Activated CD4-positive, alpha-beta T cell treated with anti-CD3 and anti-CD28 coated beads for 36 hours (primary cell): ENCODE measurements at places on chromosomes 1 and 21. TPM values are rescaled to one million over a fixed set of nuclear protein-coding genes. Genes with fewer than 3 reads are reported as not detected.

The RAB42 gene
- total RNA-seq, result not detected

The BARHL2 gene
- not detected for total RNA-seq

The OR2L5 gene
- total RNA-seq, result not detected

- no peaks in the 10 kb centered on the region for H3K36me3 ChIP-seq
- no peak overlapping the region for H3K4me3 ChIP-seq
- peaks cover 5% of the 10 kb centered on the region for H3K4me1 ChIP-seq
- peaks cover 62% of the 10 kb centered on the region for H3K27me3 ChIP-seq
- H3K27ac ChIP-seq, result no peak overlapping the region
Measured at GRCh38 chr1:47708658-47709018, 270.8 kb downstream of the FOXD2 start.

GRCh38 chr1:243850202-243850451 lies at the start of gene AKT3:
Gene AKT3, minus strand, starts transcription at chr1:243850243. Its CDS starts 7,073 bp downstream, at chr1:243843170.
- no peaks in the 10 kb centered on the region for H3K36me3 ChIP-seq
- H3K27me3 ChIP-seq, result peaks cover 2% of the 10 kb centered on the region
- H3K4me3 ChIP-seq, result peak within 1 kb of the TSS; percentile 88

DNA sequence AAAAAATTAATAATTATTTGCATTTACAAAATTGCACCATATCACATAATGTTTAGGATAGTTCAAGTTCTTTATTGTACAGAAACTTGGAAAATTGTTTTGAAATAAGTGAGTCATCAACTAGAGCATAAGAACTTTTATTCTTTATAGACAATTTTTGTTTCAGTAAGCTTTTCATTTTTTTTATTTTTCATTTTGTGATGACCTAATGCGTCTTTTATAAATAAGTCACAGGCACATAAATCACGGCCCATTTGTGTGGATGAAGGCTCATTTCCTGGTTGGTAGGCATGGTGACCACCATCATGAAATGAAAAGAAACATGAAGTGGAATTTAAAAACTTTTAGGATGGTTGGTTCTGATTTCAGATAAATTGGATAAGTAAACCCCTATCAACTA lies 39.3 kb downstream of the SPAG17 start:
- DNase-seq, result no peak
- H3K4me3 ChIP-seq, result no peak overlapping the region
- H3K27me3 ChIP-seq, result peaks cover 5% of the 10 kb centered on the region
- no peak overlapping the region for H3K27ac ChIP-seq
- no peaks in the 10 kb centered on the region for H3K4me1 ChIP-seq

DNA sequence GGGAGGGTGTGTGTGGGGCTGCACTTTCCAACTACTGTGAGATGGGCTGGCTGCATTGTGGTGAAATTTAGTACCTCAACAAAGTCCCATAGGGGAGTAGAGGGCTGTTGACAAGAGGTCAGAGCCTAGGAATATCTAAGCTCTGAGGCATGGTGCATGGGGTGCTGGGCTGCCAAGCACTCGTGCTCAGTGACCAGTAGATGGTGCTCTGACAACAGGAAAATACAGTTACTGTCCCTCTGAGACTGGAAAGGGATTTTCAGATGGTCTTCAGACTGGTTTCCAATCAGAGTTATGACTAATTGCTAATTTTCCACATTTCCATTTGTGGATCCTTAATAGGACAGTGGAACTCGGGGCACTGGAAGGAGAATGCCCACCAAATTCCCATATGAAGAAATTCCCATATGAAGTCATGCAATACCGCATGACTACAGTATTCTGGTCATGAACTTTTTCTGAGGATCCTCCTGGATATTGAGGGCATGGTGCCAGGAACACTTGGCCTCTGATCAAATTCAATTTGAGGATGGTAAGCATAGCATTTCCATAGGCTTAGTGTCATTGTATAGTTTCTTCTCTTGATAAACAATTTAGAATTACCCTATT lies 4.1 kb upstream of the CACNA1E start:
- peaks cover 31% of the 10 kb centered on the region for H3K27me3 ChIP-seq
- H3K36me3 ChIP-seq, result no peaks in the 10 kb centered on the region
- H3K4me3 ChIP-seq, result no peak overlapping the region
- H3K4me1 ChIP-seq, result peaks cover 3% of the 10 kb centered on the region

DNA sequence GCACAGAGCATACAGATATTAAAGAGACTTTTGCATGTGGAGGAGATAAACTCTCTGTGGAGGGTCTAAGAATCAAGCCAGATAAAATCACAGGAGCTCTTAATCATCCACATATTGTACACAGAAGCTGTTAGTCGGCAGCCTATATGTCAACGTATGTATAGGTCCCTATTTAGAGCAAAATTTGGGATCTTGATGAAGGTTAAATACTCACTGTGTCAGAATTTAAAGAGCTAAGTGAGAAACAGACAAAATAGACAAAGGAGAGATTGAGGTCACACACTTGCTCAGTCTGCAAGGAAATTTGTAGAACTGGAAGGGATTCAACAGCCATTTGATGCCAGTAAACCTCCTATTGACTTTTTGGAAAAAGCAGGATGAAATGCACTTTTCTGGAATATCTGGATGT lies 4.1 kb upstream of the IRF2BP2 start:
- DNase-seq, result no peak
- H3K27ac ChIP-seq, result peak overlapping the region; percentile 53
- H3K4me3 ChIP-seq, result no peak overlapping the region

DNA sequence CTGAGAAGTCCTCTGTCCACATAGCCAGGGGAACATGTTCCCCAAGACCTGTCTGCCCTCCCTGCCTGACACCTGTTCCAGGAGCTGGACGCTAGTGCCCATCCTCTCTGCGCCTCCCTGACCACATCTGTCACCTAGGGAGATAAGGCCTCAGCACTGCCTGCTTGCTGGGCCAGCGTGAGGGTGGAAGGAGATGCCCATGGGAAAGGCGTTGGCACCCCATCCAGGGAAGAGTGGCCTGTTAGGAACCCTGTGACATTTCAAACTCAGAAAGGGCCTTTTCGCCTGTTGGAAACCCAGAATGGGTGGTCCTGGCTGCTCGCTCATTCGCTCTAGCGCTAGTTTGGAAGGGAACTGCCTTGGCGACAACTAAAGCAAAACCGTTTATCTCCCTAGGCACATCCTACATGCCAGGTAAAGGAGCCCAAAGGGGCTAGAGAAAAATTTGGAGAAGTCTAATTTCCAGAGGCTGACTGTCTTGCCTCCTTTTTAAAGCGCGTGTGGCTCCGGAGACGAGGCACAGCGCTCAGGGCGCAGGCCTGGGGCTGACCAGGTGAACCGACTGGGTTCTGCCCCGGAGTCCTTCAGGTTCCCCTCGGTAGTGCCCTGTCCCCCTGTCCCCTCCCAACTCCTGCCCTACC lies 410 bp downstream of the ACTA1 start:
- H3K36me3 ChIP-seq, result peaks cover 6% of the 10 kb centered on the region
- no peak overlapping the region for H3K27ac ChIP-seq
- peaks cover 68% of the 10 kb centered on the region for H3K27me3 ChIP-seq

DNA sequence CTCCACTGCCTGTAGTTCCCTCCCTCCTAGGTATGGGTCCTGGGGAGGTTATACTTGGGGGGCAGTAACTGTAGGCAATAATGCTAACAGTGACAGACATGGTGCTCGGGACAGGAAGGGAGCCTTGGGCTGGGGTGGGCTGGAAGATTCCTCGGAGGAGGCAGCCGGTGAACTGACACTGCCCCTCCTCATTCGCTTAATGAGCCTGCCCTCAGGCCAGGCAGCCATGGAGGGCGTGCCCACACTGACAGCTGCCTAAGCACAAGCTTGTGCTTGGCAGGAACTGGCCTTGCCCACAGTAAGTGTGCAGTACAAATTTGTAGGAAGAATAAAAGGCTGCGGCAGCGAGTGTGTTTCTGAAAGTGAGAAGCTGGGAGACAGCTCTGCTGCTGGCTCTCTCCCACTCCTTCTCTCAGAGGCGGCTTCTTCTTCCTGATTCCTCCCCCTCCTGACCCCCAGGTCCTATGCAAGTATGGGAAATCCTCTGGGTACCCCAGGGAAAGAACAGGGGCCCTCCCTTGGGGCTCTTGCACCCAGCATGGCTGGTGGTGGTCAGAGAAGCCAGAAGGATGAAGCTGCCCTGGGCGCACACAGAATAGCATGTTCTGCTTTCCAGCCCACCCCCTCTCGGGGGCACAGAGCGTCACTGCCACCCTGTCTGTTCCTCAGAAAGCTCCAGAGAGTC lies 23.6 kb downstream of the OPTC start:
- peaks cover 31% of the 10 kb centered on the region for H3K4me1 ChIP-seq
- DNase-seq, result no peak
- no peak overlapping the region for H3K4me3 ChIP-seq
- no peak overlapping the region for H3K27ac ChIP-seq
- no peaks in the 10 kb centered on the region for H3K36me3 ChIP-seq

GRCh38 chr1:9292361-9293240 lies at the start of gene SPSB1:
Gene SPSB1, plus strand, starts transcription at chr1:9292894. Its CDS starts 62,998 bp downstream, at chr1:9355892.
- H3K4me3 ChIP-seq, result peak within 1 kb of the TSS; percentile 39
- peaks cover 2% of the 10 kb centered on the region for H3K36me3 ChIP-seq
- H3K27me3 ChIP-seq, result no peaks in the 10 kb centered on the region
- DNase-seq, result peak; percentile 84
- peaks cover 11% of the 10 kb centered on the region for H3K4me1 ChIP-seq
- H3K27ac ChIP-seq, result no peak within 1 kb of the TSS

- no peak overlapping the region for H3K4me3 ChIP-seq
- H3K27me3 ChIP-seq, result peaks cover 2% of the 10 kb centered on the region
- no peaks in the 10 kb centered on the region for H3K36me3 ChIP-seq
- DNase-seq, result no peak
- no peak overlapping the region for H3K27ac ChIP-seq
- no peaks in the 10 kb centered on the region for H3K4me1 ChIP-seq
Measured at GRCh38 chr1:201610858-201611257, 71.9 kb downstream of the NAV1 start.

DNA sequence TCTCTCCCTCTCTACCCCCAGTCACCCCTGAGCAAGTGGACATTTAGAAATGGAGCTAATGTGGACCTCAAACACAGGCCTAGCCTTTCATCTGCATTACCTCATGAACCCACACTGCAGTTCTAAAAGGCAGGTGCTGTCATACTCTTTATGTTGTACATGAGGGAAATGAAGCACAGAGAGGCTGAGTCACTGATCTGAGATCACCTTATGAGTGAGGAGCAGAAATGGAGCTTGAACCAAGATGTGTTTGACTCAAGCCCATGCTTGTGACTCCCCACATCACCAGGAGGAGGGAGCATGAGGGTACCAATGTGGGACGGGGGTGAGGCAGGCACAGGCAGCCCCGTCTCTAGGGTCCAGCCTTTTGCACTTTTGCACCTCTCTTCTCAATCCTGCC lies 702.8 kb downstream of the PTPRU start:
- no peaks in the 10 kb centered on the region for H3K36me3 ChIP-seq
- H3K27ac ChIP-seq, result no peak overlapping the region
- DNase-seq, result no peak
- no peaks in the 10 kb centered on the region for H3K4me1 ChIP-seq
- H3K27me3 ChIP-seq, result peaks cover 4% of the 10 kb centered on the region

GRCh38 chr21:38699048-38699447 lies 106.7 kb upstream of the ETS2 start:
- no peak overlapping the region for H3K4me3 ChIP-seq
- no peak overlapping the region for H3K27ac ChIP-seq
- no peaks in the 10 kb centered on the region for H3K36me3 ChIP-seq
- H3K4me1 ChIP-seq, result no peaks in the 10 kb centered on the region
